Right lung (tissue), 10 donors: ENCODE measurements at places on chromosomes 6 and 20.

GRCh38 chr6:3610921-3611320 is 140.6 kb downstream of the PXDC1 start:
- DNase-seq = no peak

DNA sequence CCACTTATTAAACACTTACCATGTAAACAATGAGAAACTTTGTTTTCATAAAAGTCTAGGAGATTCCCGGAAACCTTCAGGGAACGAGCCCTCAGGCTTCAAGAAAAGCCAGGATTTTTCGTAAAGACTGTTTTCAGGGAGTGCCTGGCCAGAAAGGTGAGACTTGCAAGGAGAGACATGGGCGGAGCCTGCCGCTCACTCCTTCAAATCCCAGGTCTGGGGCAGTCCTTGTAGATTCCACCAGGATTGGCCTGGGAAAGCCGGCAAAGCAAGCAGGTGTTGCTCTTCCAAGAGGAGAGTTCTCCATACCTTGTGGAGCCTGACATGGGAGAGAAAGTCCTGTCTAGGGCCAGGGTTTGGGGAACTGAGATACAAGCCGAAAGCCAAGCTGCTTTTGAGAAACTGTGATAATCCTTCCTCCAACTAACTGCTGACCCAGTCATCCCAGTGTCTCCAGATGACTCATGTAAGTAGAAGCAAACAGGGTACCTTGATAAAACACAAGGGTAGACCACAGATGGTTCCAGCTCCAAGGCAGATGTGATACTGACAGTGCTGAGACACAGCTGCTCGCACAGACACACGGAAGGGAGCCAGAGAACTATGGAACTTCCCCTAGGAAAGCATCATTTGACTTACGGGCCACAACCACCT is 69.4 kb upstream of the NAA20 start:
- DNase-seq = no peak

DNA sequence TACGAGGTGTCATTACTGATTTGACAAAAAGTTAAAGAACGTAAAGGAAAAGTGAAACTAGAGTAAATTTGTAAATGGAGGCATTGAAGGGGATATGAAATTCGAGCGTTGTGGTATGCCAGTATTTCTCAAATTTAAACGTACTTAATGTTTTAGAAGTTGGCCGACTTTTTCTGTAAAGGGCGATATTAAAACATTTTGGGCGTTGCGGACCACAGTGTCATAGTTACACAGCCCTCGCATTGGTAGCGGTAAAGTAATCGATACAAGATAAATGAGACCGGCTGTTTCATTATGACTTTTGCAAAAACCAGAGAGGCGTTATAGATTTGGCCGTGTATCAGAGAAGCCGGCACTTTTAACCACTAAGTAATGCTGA is 39.6 kb downstream of the OR2B2 start:
- no peak for DNase-seq

- no peak for DNase-seq
Observed at GRCh38 chr6:167751579-167752115, 75.1 kb upstream of the AFDN start.

DNA sequence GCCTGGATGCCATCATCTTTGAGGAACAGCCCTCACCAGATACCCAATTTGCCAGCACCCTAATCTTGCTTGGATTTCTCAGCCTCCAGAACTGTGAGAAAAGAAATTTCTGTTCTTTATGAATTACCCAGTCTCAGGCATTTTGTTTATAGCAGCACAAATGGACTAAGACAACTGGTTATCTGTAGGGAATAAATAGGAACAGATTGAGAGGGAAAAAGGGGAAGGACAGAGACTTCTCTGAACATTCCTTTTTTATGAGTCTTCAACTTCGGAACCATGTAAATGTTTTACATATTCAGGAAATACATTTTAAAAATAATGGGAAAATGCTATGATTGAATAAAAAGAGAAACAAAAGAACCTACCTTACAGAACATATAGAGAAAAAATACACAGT is 20.9 kb downstream of the KCTD20 start:
- no peak for DNase-seq

DNA sequence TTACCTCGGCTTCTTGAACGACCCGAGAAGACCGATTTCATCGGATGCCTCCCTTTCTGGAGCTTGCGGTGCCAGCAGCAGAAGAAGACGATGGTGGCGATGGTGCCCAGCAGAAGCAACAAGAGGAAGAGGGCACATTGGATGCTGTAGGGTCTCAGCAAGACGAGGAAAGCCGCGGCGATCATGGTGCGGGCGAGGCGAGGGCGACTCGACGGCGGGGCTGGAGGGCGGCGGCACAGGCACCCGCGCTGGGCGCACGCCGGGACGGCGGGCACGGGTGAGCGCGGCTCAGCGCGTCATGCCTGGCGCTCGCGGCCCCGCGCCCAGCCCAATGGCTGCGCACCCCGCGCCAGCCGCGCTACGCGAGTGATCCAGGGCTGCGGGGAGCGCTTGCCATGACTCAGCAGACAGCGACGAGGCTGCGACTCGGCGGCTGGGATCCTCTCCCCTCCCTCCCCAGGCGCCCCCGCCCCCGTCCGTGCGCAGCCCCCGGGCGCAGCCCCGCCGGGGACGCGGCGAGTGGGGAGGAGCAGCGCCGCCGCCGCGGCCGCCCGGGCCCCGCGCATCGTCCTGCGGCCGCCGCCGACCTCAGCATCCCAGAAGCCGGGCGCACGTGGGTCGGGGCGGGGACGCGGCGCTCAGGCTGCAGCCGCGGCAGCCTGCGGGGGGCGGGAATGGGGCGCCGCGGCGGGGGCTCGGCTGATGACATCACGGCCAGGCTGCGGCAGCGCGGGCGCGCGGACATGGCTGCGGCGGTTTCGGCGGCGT is at the start of gene BEND6:
BEND6 (plus strand) TSS at position 705 of the 768 bp plus-strand sequence. CDS start 26,704 bp downstream, outside the sequence.
- peak; percentile 34 for DNase-seq
